ENCODE measurements at places on chromosomes 3 and 15. TPM values are rescaled to one million over a fixed set of nuclear protein-coding genes. Genes with fewer than 3 reads are reported as not detected.
A peak's percentile ranks its signal among the peaks of the same experiment; 100 is the strongest.

DNA sequence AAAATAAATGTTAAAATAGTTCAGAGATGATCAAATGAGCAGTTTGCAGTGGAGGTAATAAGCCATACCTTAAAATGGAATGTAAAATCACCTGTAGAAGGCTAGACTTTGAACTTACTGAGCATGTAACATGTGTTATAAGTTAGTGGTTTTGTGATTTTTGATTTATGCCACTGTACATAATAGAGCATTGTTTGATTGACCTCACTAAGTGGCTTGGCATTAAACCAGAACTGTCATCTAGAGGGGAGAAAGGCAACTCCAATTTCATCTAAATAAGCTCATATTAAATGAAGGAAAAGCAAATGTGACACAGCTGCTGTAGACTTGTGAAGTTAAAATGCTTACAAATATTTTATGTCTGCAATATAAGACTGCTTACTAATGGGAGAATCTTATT, 387.9 kb downstream of the ZIC1 start:
- no peak overlapping the region for H3K4me3 ChIP-seq
- no peaks in the 10 kb centered on the region for H3K36me3 ChIP-seq
- H3K4me1 ChIP-seq: no peaks in the 10 kb centered on the region

DNA sequence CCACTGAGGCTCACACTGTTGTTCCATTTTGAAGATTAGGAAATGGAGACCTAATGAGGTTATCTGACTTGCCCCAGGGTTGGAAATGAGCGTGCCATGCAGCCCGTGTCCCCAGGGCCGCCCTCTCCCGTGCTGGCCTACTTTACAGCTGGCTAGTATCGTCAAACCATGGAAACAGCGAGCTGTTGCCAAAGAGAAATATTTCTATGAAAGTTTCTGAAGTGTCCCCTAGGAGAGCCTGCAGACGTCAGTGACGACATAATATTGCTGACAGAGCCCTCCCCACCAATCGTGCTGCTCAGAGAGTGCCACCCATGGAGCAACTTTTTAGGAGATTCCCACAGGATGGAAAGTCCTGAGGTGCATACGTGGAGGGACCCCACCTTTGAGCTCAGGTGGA, 11.2 kb upstream of the FAM174B start:
- no peaks in the 10 kb centered on the region for H3K36me3 ChIP-seq
- DNase-seq: no peak
- no peaks in the 10 kb centered on the region for H3K27me3 ChIP-seq
- H3K27ac ChIP-seq: no peak overlapping the region
- H3K4me1 ChIP-seq: peaks cover 29% of the 10 kb centered on the region
- no peak overlapping the region for H3K4me3 ChIP-seq

- H3K4me1 ChIP-seq: no peaks in the 10 kb centered on the region
- no peak for DNase-seq
- no peaks in the 10 kb centered on the region for H3K36me3 ChIP-seq
- no peak overlapping the region for H3K4me3 ChIP-seq
- no peaks in the 10 kb centered on the region for H3K27me3 ChIP-seq
These were observed 284.8 kb downstream of the TUSC7 start for GRCh38 chr3:116994351-116994879.

- no peaks in the 10 kb centered on the region for H3K4me1 ChIP-seq
- peaks cover 17% of the 10 kb centered on the region for H3K36me3 ChIP-seq
These were observed 36.7 kb downstream of the RGMA start for GRCh38 chr15:93052090-93052879.

DNA sequence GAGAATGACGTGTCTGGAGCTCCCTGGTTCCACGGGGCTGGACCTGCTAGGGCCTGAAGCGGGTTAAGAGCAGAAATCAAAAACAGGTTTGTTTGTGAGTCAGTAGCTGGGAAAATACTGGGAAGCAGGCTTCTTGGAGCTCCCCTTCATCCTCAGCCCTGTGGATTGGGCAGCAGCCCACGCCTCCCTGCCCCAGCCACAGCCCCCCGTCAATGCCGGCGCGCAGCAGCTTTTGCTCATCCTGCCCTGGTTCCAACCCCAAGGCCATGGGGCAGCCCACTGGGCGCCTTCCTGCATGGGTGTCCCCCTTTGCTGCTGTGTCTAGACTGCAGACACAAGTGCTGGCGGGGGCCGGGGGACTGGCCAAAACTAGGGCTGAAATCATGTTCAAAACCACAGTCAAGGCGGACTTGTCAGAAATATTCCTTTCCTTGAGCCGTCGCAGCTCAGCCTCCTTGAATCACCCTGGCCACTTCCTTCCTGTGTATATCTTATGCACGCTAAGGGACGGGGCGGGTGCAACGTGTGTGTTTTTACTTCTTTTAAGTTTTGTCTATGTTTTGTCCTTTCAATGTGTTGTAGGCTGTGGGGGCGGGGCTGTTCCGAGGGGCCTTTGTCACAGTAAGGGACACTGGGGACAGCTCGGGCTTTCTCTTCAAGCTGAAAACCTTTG, 108.1 kb downstream of the KLF13 start:
- DNase-seq: peak; percentile 11
- peaks cover 1% of the 10 kb centered on the region for H3K27me3 ChIP-seq
- H3K27ac ChIP-seq: no peak overlapping the region
- no peak overlapping the region for H3K4me3 ChIP-seq

- DNase-seq: no peak
- H3K36me3 ChIP-seq: no peaks in the 10 kb centered on the region
- H3K27me3 ChIP-seq: no peaks in the 10 kb centered on the region
These were observed 532.8 kb downstream of the FOXP1 start for GRCh38 chr3:71050538-71051258.

DNA sequence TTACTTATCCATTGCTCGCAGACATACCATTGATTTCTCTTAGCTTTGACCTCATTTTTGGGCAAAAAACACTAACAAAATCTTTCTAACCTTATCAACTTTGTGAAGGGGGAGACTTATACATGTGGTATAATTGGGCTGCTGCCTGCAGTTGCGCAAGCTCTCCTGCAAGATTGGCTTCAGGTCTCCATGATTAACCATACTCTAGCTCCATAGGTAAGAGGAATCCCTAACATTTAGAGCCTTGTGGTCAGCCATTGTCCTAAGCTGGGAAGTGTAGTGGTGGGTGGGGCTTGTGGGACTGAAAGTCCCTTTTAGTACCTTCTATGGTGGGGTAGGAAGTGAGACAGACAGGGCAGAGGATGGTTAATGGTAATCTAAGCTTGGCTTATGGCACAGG, 179.6 kb upstream of the THRB start:
- H3K4me1 ChIP-seq: no peaks in the 10 kb centered on the region
- no peaks in the 10 kb centered on the region for H3K36me3 ChIP-seq
- peak; percentile 50 for DNase-seq
- H3K27me3 ChIP-seq: no peaks in the 10 kb centered on the region
- H3K27ac ChIP-seq: no peak overlapping the region

DNA sequence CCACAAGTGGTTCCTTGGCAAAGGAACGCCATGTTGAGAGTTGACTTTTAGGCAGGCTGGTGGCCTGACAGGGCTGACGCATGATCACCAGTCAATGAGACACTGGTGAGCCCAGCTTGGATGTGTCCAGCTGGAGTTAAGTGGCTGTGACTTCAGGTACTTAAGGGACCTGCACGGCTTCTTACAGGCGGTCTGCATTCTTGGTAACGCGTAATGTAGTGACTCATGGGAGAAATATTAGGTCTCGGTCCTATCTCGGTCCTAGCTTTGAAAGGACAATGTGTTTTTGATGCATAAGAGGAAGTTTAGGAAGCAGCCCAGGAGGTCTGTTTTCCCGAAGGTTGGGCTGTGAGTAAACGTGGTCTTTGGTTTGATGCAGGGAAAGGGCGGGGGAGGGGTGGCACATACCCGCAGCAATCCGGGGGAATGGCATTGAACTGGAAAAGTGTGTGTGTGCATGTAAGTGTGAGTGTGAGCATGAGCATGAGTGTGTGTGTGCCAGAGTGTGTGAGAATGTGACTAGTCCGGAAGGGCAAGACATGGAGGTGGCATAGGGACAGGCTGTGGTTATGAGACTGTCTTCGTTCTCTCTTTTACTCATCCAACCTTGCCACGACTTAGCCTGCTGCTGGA, 55.3 kb downstream of the FAM43A start:
- H3K27me3 ChIP-seq: no peaks in the 10 kb centered on the region
- H3K27ac ChIP-seq: no peak overlapping the region
- peak; percentile 33 for DNase-seq

GRCh38 chr15:100934726-100935125, 15.6 kb downstream of the LRRK1 start:
- H3K36me3 ChIP-seq: no peaks in the 10 kb centered on the region
- no peaks in the 10 kb centered on the region for H3K27me3 ChIP-seq
- peak; percentile 28 for DNase-seq
- H3K4me1 ChIP-seq: peaks cover 14% of the 10 kb centered on the region
- no peak overlapping the region for H3K4me3 ChIP-seq
- H3K27ac ChIP-seq: no peak overlapping the region

- H3K27ac ChIP-seq: no peak overlapping the region
- no peak overlapping the region for H3K4me3 ChIP-seq
These were observed 11.2 kb upstream of the ABTB1 start for GRCh38 chr3:127661600-127661999.

GRCh38 chr3:194404365-194405140, 5.5 kb upstream of the GP5 start:
- H3K4me1 ChIP-seq: peaks cover 2% of the 10 kb centered on the region
- peak; percentile 62 for DNase-seq
- no peak overlapping the region for H3K27ac ChIP-seq
- H3K4me3 ChIP-seq: no peak overlapping the region
- no peaks in the 10 kb centered on the region for H3K36me3 ChIP-seq

DNA sequence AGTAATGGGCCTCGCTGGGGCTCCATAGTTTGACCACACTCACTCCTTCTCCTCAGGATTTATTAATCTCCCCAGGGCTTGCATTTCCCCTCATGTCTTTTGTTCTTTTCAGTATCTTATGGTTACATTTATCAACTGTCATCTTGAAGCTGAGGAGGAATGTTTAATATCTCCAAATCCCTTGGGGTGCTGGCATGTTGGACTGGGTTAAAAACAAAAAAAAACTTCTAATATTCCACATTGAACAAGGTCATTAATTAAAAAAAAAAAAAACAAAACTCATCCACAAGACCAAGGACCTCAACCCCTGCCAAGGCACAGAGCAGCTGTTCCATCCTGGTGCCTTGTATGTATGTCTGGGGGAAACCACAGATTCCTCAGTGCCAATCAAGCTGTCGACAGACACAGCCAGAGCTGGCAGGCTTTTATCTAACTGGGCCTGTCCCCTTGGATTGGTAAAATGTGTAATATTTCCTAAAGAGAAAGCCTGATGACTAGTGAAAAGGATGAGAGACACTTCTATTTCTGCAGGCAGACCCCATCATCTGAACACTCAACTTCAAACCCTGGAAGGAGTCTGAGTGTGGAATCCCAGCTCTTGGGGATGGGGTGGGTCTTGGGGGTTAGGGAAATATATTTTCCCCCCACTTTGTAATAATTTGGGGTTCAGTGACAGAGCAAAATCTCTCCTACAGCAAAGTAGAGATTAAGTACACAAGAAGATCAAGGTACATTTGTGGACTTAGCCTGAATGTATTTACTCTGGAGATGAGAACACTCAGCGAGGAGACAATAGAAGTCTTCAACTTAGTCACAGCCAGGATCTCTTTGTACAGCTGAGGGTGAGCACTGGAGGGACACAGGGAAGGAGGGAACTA, 69.1 kb downstream of the TTC23 start:
- H3K4me1 ChIP-seq: peaks cover 6% of the 10 kb centered on the region
- no peaks in the 10 kb centered on the region for H3K36me3 ChIP-seq
- no peak for DNase-seq

GRCh38 chr15:73758461-73758860, 5.3 kb upstream of the INSYN1 start:
- no peaks in the 10 kb centered on the region for H3K36me3 ChIP-seq
- no peak overlapping the region for H3K27ac ChIP-seq
- peaks cover 15% of the 10 kb centered on the region for H3K4me1 ChIP-seq
- peaks cover 10% of the 10 kb centered on the region for H3K27me3 ChIP-seq
- H3K4me3 ChIP-seq: no peak overlapping the region

DNA sequence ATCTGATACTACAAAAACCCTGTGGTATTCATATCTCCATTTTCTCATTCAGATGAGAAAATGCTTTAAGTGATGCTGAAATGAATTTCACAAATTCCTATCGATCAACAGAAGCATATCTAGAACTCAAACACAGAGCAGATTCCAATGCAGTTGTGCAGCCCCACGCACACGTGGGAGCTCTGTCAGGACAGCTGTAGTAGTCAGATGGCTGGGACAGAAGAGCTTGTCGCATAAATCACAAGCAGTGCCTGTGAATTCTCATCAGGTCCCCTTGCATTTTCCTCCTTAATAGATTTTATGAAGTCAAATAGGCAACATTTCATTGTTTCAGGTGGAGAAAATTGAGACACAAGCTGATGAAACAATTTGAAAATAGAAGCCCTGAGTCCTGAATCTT, 792.3 kb downstream of the AGBL1 start:
- DNase-seq: no peak
- no peak overlapping the region for H3K4me3 ChIP-seq
- H3K4me1 ChIP-seq: no peaks in the 10 kb centered on the region
- H3K27me3 ChIP-seq: no peaks in the 10 kb centered on the region
- no peak overlapping the region for H3K27ac ChIP-seq
- no peaks in the 10 kb centered on the region for H3K36me3 ChIP-seq

- no peak overlapping the region for H3K4me3 ChIP-seq
- DNase-seq: no peak
- H3K27me3 ChIP-seq: no peaks in the 10 kb centered on the region
These were observed 142.8 kb downstream of the POLR2M start for GRCh38 chr15:57849317-57849716.

DNA sequence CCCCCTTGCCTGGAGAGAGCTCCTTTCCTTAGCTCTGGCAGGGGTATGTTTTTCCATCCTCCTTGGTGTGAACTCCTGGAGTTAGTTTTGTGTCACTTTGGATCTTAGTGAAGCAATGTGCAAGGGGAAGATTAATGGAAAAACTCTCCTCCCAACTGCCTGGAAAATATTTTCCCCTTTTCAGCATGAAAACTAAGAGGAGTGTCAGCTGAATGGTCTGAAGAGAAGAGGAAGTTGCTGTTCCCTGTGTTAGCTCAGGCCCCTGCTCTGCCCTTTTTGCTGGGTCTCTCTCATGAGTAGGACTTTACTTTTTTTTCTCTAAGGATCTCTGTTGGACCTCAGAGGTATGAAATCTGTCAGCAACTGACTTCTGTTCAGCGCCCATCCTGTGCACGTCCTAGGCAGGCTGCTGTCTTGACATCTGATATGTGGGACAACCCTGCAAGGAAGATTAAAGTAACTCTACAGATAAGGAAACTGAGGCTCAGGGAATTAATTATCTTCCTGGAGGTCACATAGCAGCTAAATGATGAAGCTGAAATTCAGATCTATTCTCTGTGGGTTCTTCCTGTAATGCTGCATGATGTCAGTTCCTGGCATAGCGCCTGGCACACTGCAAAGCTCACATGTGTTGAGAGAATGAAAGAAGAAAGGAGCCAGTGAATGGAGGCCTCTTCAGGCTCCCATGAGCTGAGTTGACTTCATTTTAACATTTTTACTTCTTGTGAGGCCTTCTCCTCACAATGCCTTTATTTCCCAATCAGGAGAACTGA, 109.7 kb upstream of the GALNT15 start:
- H3K4me1 ChIP-seq: no peaks in the 10 kb centered on the region
- H3K4me3 ChIP-seq: no peak overlapping the region

The PPARG gene
- total RNA-seq: not detected

The ZPLD1 gene
- not detected for total RNA-seq

The C3orf22 gene
- not detected for total RNA-seq

The ACAN gene
- 4.5 TPM for total RNA-seq

The NPHP3 gene
- total RNA-seq: 12.0 TPM

The GOLGA8T gene
- total RNA-seq: 0.54 TPM

The CSPG5 gene
- total RNA-seq: 3.4 TPM

All from GM23338 (cell line).